ENCODE measurements at places on chromosomes 6 and 20.

GRCh38 chr6:85866758-85867401 lies 224.2 kb upstream of the SYNCRIP start:
- DNase-seq, result no peak

GRCh38 chr6:157535340-157536222 lies 154.6 kb downstream of the ZDHHC14 start:
- DNase-seq, result peak; percentile 79

DNA sequence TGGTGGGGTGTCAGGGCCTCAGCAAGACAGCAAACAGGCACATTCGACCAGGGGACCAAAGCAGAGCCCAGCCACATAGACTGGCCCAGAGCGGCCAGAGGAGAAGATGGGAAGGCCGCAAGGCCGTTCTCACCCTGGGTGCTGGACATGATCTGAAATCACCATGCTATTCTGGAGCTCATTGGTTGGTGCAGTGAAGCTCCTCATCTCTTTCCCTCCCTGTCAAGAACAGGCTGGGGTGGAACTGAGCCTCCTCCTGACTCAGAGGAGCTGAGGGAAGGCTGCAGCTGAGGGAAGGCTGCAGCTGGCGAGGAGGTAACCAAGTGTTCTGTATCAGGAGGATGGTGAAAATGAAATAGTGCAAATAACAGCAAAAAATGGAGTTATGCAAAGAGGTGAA lies 80.0 kb downstream of the AKAP7 start:
- DNase-seq, result no peak

DNA sequence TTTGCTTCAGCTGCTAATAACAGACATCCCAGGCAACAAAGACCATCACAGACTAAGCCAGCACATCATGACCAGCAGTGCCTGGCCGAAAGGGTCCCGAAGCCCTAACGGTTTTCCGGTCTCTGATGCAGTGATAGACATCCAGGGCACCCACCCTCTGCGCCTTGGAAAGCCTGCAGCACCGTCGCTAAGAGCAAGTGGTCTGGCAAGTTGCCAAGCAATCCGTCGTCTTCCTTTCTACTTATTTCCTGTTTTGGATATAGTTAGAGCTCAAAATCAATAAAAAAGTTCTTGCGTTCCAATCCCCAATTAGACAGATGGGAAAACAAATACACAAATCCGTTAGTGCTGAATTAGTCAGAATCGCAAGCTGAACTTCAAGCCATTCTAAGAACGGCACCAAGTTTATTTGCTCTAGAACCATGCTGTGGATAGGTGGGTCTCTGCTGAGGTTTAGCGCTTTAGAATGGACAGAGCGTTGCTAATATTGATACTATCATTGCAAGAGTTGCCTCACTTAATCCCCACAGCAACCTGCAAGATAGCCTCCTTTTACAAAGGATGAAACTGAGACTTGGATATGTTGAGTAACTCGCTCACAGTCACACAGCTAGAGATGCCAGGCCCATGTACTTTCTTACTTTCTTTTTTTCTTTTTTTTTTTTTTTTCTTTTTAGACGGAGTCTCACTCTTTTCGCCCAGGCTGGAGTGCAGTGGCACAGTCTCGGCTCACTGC lies 163.3 kb upstream of the SNX9 start:
- DNase-seq, result no peak
